Cardiac ventricle fibroblast (primary cell): ENCODE measurements at places on chromosomes 1 and 21. TPM values are rescaled to one million over a fixed set of nuclear protein-coding genes. Genes with fewer than 3 reads are reported as not detected.

LAX1 gene
- total RNA-seq, result not detected in 2 replicates

CD52 gene
- total RNA-seq, result not detected in 2 replicates

DRAXIN gene
- total RNA-seq, result 0.10 TPM in 1 of 2 replicates, not detected in the other

TMEM240 gene
- total RNA-seq, result 1.2 and 5.8 TPM in 2 replicates

OLFML2B gene
- 33.9 and 44.1 TPM in 2 replicates for total RNA-seq

RC3H1 gene
- 11.2 and 15.0 TPM in 2 replicates for total RNA-seq

COL6A1 gene
- total RNA-seq, result 7,403 and 7,693 TPM in 2 replicates

SPRR4 gene
- total RNA-seq, result not detected in 2 replicates

IVL gene
- total RNA-seq, result not detected in 2 replicates

CNR2 gene
- not detected in 2 replicates for total RNA-seq

MCOLN2 gene
- total RNA-seq, result 0.20 and 0.56 TPM in 2 replicates

HECTD3 gene
- total RNA-seq, result 26.5 and 29.0 TPM in 2 replicates

OR2L8 gene
- not detected in 2 replicates for total RNA-seq

PDZK1 gene
- total RNA-seq, result 0.10 TPM in 1 of 2 replicates, not detected in the other
